ENCODE measurements at places on chromosomes 3 and 15. TPM values are rescaled to one million over a fixed set of nuclear protein-coding genes. Genes with fewer than 3 reads are reported as not detected.

- DNase-seq, result no peak
Measured at GRCh38 chr15:48985516-48985915, 21.8 kb upstream of the SHC4 start.

GRCh38 chr3:54533856-54534255 lies 394.0 kb downstream of the LRTM1 start:
- DNase-seq, result no peak

DNA sequence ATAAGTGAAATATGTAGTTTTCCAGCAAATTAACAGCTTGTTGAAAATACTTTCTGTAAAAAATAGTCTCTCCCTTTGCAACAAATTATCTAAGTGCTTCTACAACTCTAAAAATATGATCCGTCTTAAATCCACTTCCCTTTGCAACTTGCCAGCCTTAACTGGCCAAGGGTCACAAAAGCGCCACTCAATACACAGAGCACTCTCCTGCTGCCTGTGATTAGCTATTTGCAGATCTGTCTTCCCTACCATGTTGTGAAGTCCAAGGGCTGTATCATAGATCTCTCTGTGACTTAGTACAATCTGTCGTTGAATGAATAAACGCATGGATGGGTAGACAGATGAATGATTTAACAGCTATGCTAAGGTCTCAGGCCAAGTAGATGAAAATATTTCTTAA lies 76.2 kb downstream of the ITGB5 start:
- no peak for DNase-seq

DNA sequence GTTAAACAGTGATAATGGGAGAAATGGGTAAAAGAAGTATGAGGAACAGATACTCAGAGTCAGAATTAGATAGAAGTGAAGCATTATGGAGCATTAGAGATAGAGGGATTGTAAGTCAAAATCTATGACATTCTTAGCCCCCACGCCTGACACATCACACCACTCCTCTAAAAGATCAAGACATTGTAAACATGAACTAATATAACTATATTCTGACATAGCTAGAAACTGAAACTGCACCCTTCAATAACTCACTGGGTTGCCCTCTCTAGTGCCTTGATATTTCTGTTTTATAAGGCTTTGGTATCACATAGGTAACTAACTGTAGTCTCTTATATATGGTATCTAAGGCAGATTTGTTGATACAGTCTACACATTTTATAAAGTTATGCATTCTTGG lies 684.3 kb upstream of the DPPA4 start:
- DNase-seq, result no peak

GRCh38 chr3:40951636-40952035 lies 247.7 kb upstream of the CTNNB1 start:
- no peak for DNase-seq

DNA sequence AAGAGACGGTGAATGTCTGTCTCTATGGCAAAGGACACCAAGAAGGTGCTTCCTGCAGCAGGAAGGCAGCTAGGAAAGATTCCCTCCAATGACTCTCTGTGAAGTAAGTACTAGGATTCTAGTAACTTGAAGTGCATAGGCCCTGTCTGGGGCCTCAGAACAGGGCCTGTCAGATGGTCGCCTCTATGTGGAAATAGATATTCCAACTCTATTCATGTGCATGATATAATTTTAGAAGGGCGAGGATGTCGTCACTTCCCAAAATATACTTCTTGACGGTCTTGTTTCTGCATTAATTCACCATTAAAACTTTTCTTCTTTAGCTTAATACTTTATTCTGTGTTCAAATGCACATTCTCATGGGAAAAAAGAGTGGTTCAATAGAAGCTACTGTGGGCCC lies 167.0 kb downstream of the TLE3 start:
- DNase-seq, result no peak

LYZL4 gene
- polyA plus RNA-seq, result not detected

SLC27A2 gene
- polyA plus RNA-seq, result 7.4 TPM
